ENCODE measurements at places on chromosomes 13 and 19. TPM values are rescaled to one million over a fixed set of nuclear protein-coding genes. Genes with fewer than 3 reads are reported as not detected.
A peak's percentile ranks its signal among the peaks of the same experiment; 100 is the strongest.

GRCh38 chr19:16365300-16365996 is 40.8 kb downstream of the KLF2 start:
- DNase-seq: peak; percentile 81

GARIN5B gene
- total RNA-seq: not detected

DNA sequence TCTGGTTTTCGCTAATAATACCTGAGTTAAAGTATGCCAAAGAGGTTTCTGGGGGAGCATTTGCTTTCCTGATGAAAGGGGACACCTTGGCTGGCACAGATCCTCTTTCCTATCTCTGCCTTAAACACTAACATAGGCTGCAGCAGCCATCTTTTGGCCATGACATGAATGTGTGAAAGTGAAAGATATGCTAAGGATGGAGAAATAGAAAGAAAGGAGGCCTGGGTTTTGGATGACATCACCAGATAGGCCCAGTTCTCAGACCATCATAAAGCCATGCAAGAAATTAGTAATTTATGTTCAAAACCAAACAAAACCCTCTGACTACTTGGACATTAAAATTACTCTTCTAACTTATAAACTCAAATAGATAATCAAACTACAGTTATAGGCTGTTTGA is 279.7 kb downstream of the COG6 start:
- DNase-seq: no peak

DNA sequence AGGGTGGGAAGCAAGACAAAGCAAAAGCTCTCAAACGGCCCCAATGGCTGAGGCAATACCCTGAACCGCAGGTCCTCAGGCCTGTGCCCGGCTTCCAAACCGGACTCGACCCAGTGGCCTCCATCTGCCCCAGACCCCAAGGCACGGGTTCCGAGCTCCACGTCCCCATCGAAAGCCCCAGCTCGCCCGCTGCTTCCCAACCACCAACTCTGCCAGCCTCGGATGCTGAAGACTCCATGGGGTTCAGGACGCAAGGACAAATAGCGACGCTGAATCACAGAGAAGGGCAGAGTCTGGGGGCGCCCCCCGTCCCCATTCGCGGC is 559 bp downstream of the POLR2E start:
- no peak for DNase-seq

SIGLEC10 gene
- total RNA-seq: 155 TPM

DNA sequence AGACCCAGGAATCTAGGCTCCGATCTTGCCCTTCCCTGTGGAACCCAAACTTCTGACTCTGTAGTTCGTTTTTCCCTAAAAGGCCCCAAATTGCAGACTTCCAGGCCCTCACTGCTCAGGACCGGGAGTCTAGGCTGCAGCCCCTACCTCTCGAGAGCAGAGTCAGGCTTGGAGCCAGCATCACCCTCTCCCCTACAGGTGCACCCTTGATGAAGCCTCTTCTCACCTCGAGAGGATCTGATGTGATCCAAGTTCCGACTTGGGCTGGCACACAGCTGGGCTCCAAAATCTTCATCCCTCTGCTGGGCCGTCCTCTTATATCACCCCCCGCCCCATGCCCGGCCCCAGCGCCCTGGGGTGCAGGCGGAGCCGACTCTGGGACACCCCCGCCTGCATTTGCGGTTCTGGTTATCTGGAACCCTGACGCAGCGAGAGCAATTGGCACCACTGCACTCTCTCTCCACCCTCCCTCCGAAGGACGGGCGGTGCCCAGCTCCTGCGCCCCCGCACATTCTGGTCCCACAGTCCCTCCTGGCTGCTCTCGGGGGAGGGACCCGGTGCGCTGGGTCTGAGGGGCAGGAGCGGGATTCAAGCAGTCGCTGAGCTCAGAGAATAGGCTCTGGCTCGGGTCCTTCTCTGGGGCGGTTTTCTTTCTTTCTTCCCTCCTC is at the start of gene KLK7:
Gene KLK7 (minus strand): TSS at position 293 of the 668 bp plus-strand sequence. CDS start 1,518 bp downstream, outside the sequence.
- no peak for DNase-seq

CLDN10 gene
- not detected for total RNA-seq

GRCh38 chr19:14139944-14140343 is 3.6 kb upstream of the ASF1B start:
- DNase-seq: no peak

- DNase-seq: no peak
Observed at GRCh38 chr13:107258599-107259187, 690.8 kb upstream of the ARGLU1 start.

GRCh38 chr19:6164906-6165531 is 29.6 kb downstream of the ACSBG2 start:
- no peak for DNase-seq

GRCh38 chr13:104823709-104824108 is 1711.8 kb downstream of the EFNB2 start:
- DNase-seq: no peak

Data from spleen (tissue), 13 donors.